NCI-H1105 treated with DMSO at 0.1 percent for 48 hours (cell line): ENCODE measurements at places on chromosomes 11 and 22.

DNA sequence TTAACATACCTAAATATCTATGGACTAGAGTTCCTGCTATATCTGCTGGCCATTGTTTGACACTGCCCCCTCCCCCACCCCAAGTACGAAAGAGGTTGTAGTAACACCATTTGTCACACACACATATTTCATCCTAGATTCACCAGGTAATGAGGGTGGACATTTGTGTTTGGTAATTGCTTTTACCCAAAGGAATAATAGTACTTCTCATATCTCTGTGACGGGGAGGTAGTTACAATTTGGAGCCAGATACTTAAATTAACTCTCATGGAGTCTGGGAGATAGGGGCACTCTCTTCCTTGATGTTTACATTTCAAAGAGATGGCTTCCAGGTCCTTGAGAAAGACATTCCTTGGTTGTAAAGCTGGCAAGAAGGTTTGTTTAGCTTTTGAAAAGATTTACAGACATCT, 38.7 kb downstream of the REXO2 start:
- DNase-seq = no peak

- DNase-seq = no peak
Observed at GRCh38 chr11:119790476-119790875, 61.5 kb upstream of the NECTIN1 start.

DNA sequence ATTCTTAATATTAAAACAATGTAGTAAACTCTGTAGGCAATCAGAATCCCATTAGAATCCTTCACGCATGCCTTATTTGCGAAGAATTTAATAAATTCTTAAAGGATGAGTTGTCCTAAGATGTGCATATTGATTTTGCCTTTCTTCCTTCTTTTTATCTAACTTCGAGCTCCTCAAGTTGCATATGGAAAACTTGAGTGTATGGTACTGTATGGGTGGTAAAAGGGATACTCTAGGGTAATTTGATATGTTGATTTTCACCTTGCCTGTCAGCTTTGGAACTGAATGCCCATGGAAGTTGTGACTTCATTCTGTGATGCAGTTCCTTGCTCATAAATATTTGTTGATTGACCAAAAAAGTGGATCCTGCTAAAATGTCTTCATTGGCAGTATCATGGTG, 193.8 kb downstream of the DDX10 start:
- DNase-seq = no peak

DNA sequence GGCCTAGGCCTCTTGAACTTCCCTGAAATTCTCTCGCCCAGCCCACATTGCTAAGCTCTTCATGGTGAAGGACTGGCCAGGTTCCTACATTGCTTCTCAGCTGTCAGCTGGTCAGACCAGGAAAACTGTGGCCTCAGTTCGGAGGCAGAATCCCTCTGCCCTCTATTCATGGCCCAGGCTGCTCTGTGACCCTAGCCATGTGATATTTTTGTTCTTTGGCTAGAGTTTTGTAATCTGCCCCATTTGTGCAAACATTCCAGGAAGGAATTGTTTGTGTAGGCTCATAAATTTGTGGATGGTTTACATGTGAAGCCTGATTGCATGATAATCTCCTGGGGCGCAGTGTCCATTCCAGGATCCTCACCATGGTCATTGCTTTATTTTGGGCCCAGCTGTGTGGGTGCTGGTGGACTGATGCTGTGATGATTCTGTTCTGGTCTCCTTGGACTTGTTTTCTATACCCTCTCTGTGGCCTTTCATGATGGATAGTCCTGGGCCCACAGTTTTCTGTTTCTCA, 149.1 kb upstream of the E2F8 start:
- no peak for DNase-seq

DNA sequence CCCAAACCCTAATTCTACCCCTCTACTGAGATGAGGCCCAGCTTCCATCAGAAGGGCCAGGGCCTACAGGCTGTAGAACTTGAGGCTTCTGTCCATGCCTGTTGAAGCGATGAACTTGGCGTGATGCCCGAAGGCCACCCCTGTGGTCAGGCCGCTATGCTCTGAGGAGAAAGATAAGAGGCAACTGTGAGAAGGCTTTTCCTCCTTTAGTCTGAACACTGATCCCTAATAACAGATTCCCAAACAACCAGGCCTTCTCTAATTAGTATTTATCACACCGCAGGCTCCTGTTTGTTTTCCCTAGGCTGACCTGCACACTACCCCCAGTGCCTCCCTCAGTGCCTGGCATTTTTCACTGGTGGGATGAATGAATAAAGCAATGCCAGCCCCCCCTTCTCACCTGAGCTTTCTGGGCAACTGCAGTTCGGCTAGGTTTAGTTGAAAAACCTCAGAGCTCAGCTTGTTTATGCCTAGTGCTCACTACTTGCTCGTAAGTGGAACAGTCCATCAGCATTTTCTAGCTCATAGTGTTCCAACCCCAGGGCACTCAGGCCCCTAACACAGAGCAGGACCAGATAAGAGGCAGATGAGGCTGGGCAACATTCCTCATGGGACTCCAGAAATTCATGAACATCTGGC, 15.2 kb downstream of the PRPF19 start:
- no peak for DNase-seq

DNA sequence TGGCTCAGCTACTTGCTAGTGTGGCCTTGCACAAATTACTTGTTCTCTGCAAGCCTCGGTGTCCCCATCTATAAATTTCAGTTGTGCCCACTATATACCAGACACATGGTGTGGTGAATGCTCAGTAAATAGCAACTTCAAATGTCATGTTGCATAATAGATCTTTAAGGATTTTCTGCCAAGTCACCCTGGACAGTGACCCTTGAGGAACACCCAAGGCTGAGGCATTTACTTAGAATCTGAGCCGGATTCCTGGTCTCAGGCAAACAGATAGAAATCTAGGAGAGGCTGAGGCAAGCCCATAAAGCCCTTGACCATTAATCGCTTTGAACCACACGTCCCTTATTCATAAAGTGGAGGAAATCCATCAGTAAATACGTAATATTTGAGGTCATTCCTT, 9.7 kb downstream of the TEAD1 start:
- no peak for DNase-seq

- no peak for DNase-seq
Observed at GRCh38 chr22:41177040-41177621, 28.0 kb upstream of the L3MBTL2 start.

DNA sequence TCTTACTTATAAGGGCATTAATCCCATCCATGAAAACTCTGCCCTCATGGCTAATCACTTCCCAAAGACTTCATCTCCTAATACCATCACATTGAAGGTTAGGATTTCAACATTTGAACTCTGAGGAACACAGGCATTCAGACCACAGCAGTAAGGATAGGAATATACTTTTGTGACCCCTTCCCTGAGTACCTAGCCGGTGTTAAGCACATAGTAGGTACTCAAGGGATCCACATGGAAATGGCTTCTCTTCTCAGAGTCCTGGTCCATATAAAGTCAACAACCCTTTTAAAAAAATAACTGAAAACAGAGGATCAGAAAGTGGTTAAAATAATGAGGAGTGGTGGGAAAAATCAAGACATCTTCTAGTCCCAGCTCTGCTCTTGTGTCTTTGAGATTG, 78.0 kb downstream of the TIMP3 start:
- no peak for DNase-seq

GRCh38 chr11:76617553-76618265, 52.8 kb downstream of the LRRC32 start:
- DNase-seq = no peak

DNA sequence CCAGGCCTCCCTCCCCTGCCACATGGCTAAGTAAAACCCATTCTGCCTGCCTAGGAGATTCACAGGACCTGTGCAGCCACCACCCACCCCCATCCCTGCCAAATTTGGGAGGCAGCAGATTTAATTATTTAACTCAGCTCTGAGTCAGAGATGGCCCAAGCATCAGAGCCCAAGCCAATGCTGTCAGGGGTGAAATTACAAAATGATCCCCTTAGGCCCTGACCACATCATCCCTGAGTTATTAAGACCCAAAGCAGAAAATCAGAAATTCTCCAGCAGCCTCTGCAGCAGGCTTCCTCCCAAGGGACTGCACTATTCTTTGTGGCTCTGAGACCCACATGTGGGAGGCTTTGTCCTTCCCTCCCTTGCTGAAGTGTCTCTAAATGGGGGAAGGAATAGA, 52.8 kb upstream of the RRAS2 start:
- no peak for DNase-seq

- DNase-seq = no peak
Observed at GRCh38 chr11:93611836-93612677, 49.4 kb upstream of the CEP295 start.

DNA sequence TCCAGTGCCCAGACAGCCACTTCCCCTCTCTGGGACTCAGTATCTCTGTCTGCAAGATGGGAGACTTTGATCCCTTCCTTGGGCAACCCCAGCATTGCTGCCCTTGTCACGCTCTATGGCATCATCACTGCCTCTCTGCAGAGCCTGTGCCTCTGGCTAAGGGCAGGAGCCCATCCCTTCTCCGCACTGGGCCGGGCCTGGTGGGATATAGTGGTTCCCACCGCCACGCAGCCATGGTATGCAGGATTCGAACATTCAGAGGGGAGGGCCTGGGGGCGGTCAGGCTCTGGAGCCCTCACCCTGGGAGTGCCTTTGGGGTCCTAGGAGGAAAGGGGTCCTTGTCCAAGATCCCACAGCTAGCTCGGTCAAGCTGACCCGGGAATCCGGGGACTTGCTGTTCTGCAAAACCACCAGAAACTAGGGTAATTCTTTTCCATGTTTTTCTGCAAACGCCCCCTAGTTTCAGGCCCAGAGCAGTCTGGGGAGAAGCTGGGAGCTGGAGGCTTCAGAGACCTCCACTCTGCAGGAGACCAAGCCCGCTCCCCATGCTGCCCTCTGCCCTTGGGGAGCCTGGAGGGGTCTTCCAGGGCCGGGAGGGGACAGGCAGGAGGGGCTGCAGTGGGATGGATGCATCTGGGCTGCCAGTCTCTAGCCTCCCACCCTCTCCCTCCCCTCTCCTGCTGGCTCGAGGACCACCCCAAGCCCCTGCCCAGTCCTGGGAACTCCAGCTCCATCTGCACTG, 24.4 kb upstream of the CBX7 start:
- no peak for DNase-seq

GRCh38 chr22:35947794-35948425, 80.7 kb downstream of the RBFOX2 start:
- DNase-seq = no peak

DNA sequence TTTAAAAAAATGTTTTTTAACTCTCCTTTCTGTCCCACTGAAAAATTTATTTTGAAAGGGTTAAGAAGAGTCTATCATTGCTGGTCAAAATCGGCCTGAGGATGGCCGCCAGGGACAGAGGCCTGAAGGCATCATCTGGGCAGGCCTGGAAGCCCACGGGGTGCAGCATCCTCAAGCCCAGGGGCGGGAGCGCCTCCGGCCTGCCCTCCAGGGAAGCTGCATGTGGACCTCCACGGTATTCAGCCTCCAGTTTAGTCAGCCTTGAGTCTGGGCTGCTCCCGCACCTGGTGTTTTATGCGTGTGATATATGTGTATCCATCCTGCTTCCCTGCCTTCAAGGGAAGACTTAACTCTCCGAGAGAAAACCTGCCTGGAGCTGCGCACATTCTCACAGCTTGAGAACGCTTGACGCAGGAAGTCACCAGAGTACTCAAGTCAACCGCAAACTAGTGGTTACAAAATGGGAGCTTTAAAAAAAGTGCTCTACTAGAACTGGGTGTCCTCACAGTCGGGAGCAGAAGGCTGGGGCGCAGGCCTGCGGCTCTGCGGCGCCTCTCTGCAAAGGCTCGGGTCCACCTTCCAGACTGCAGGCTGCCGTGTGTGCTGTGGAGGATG, 13.6 kb upstream of the BID start:
- no peak for DNase-seq

GRCh38 chr22:29187831-29188230, 17.9 kb upstream of the EMID1 start:
- DNase-seq = no peak

GRCh38 chr11:36700246-36700645, 102.2 kb upstream of the RAG2 start:
- DNase-seq = no peak

- peak; percentile 18 for DNase-seq
Observed at GRCh38 chr11:94934362-94934761, 39.0 kb downstream of the CWC15 start.

GRCh38 chr11:48006301-48006992, 26.1 kb downstream of the PTPRJ start:
- DNase-seq = no peak

- DNase-seq = peak; percentile 39
Observed at GRCh38 chr22:49632199-49633009, 195.3 kb downstream of the BRD1 start.

- DNase-seq = peak; percentile 84
Observed at GRCh38 chr22:36856121-36856791, 4.5 kb upstream of the NCF4 start.

GRCh38 chr22:46238541-46238940, 11.6 kb downstream of the CDPF1 start:
- DNase-seq = no peak

- DNase-seq = peak; percentile 93
Observed at GRCh38 chr11:93225662-93226061, 27.9 kb upstream of the SLC36A4 start.
